SJSA1 (cell line): ENCODE measurements at places on chromosomes 4 and X. TPM values are rescaled to one million over a fixed set of nuclear protein-coding genes. Genes with fewer than 3 reads are reported as not detected.

Gene PRRG3
- total RNA-seq, result not detected in 2 replicates

Gene LRAT
- not detected in 2 replicates for total RNA-seq

Gene PPARGC1A
- 0.18 and 0.19 TPM in 2 replicates for total RNA-seq

GRCh38 chr4:125992891-125993290 lies 678.1 kb downstream of the FAT4 start:
- DNase-seq, result no peak

GRCh38 chr4:152972821-152973628 lies 36.9 kb downstream of the FHDC1 start:
- DNase-seq, result peak; percentile 80

GRCh38 chr4:87904639-87905160 lies 70.8 kb upstream of the SPP1 start:
- no peak for DNase-seq

DNA sequence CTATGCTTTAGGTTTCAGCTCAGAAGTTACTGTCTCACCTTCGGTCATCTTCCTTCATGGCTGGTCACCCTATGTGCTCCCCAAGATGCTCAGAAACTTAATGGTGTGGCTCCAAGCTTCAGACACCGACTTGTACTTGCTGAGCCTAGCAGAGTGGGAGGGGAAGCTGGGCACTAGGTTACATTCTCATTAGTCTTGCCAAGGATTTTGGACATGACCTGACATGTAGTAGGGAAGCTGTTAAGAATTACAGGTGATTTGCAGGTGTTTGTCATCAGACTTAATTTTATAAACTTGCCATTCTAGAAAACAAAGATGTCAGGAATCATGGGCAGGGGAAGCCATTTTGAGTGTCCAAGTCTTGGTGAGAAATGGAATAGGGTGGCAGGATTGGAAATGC lies 72.4 kb downstream of the CCNG2 start:
- DNase-seq, result no peak

GRCh38 chr4:113908829-113909228 lies 70.6 kb downstream of the ARSJ start:
- no peak for DNase-seq
